ENCODE measurements at places on chromosomes 16 and 17. TPM values are rescaled to one million over a fixed set of nuclear protein-coding genes. Genes with fewer than 3 reads are reported as not detected.

- H3K27ac ChIP-seq = peak overlapping the region; percentile 95
- no peaks in the 10 kb centered on the region for H3K27me3 ChIP-seq
- H3K36me3 ChIP-seq = peaks cover 30% of the 10 kb centered on the region
- peak overlapping the region; percentile 95 for H3K4me3 ChIP-seq
These were observed 408 bp upstream of the KPNA2 start for GRCh38 chr17:68035131-68035522.

DNA sequence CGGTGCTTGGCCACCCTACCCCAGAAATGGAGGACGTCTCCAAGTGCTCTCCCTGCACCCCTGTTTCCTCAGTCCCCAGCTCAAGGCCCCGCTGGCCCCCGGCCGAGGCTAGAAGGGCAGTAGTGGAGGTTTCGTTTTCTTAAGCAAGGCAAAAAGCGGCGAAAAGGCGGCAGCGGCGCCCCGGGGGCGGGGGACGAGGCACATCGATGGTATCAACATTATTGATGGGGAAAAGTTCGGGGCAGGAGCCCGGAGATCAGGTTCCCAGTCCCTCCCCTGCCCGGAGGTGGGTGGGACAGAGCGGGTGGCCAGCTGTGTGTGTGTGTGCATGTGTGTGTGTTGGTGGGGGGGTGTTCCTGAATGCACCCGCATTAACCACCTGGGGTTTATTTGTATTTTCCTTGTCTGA, 4.1 kb upstream of the SALL1 start:
- no peak for DNase-seq
- H3K4me3 ChIP-seq = no peak overlapping the region
- peaks cover 4% of the 10 kb centered on the region for H3K36me3 ChIP-seq

DNA sequence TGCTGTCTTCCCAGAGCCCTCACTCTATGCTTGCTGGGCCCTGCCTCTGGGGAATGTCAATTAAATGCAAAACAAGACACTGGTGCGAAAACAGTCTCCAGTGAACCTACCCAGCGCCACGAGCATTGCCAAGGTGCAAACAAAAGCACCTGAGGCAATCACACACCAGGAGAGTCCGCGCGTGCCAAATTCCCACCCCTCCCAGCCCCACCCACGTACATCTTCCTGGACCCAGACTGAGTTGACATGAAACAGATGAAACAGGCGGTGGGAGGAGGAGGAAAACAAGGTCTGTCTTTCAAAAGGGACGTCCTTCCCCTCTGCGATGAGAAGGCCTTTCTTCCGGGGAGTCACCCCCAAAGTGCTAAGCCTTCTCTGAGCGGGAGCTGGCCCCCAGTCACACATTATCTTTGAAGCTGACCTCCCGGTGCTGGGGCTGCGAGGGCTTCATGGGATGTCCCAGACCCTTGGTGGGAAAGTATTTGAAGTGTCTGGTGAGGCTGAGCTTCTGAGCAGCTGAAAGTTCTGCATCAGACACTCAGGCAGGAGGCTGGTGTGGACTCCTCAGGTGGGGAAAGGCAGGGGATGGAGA, 200.4 kb downstream of the AXIN2 start:
- H3K27me3 ChIP-seq = peaks cover 5% of the 10 kb centered on the region
- no peak overlapping the region for H3K27ac ChIP-seq
- no peak overlapping the region for H3K4me3 ChIP-seq
- H3K36me3 ChIP-seq = no peaks in the 10 kb centered on the region

DNA sequence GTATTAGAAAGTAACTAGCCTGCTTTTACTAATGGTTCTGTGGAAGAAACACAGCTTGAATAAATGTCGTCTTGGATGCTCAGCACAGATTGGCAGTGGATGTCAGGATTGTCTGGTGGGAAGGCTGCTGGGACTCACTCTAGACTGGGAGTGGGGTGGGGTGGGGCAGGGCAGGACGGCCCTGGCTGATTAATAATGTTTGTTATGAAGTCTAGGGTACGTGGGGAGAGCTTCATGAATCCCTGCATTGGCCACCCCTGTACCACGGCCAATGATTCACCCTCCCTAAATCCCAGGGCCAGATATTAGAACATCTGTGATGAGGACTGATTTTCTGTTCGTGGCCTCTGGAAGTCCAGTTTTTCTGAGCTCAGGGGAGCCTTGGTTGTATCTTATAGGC, 421.0 kb downstream of the WWOX start:
- H3K27me3 ChIP-seq = no peaks in the 10 kb centered on the region
- DNase-seq = no peak

The CCL8 gene
- not detected for total RNA-seq

DNA sequence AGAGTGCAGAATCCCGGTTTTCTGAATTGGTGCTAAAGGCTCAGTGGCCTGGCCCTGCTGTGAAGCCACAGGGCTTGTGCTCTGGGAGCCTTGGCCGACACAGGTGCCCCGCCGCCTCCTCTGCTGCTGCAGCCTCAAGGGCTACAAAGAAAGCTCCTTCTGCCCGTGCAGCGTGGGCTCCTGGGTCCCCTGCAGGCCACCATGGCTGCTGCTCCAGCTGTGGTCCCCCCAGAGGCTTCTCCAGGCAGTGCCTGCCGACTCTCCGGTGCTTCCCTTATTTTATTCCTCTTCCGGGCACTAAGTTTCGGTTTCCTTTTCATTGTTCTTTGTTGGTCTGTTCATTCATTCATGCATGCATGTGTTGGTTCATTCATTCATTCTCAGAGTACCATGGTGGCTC, 53.1 kb downstream of the CMIP start:
- H3K36me3 ChIP-seq = no peaks in the 10 kb centered on the region
- no peaks in the 10 kb centered on the region for H3K27me3 ChIP-seq
- DNase-seq = no peak
- no peak overlapping the region for H3K27ac ChIP-seq

DNA sequence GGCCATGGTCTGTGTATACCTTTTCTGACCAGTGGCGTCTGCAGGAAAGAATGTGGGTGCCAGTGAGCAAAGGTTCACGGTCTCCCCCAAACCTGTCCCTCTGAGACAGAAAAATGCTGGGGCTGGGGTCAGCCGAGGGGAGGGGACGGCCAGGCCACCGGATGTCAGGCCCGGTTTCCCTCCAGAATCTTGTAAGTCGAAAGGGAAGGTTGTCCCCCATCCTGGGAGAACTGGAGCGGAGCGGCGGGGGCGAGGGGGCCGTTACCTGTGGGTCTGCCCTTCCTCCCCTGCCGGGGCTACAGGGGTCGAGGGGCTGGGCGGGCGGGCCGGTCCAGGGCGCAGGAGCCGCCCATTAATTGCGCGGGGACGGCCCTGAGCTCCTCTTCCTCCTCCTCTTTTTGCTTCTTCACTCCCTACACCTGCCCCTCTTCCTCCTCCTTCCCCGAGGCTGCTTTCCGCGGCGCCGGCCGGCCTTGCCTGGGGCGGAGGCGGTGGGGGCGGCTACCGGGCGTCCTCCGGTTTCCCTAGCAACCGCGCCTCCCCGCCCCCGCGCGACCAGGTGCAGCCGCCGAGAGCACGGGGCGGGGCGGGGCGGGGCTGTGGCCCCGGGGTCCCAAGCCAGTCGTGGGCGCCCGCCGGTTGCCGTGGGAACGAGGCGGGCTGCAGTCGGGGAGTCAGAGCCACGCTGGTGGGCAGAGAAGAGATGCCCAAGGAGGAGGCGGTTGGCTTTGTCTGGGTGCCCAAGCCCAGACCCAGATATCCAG, at the start of gene MARCHF10:
MARCHF10 (minus strand) TSS at position 503 of the 764 bp plus-strand sequence. CDS start 6,579 bp downstream, outside the sequence.
- H3K4me1 ChIP-seq = peaks cover 10% of the 10 kb centered on the region
- peak; percentile 34 for DNase-seq
- no peak within 1 kb of the TSS for H3K4me3 ChIP-seq
- no peaks in the 10 kb centered on the region for H3K36me3 ChIP-seq
- peaks cover 42% of the 10 kb centered on the region for H3K27me3 ChIP-seq

DNA sequence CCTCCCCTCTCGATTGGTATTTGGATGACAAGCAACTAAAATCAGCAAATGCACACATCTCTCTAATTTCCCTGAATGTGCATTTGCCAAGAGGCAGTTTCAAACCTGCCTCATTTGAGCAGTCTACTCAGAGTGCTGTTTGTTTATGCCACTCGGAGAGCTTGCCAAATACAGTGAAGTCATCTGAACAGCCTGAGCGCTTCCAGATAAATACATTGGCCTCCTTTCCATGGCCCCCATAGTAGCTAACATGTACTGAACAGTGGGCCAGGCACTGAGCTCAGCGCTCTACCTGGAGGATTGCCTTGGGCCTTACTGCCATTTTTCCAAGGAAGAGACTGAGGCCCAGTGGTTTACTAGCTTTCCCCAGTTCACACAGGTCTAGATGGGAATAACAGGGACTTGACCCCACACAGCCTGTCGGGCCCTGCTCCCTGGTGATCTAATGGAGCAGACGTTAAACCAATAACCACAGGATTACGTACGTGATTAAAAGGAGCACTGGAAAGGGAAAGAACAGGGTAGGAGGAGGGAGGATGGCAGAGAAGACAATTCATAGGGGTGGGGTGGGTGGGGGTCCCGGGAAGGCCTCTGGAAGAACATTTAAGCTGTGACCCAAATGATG, 18.7 kb upstream of the ANKRD40CL start:
- no peak overlapping the region for H3K4me3 ChIP-seq
- H3K27ac ChIP-seq = no peak overlapping the region
- peaks cover 3% of the 10 kb centered on the region for H3K27me3 ChIP-seq
- H3K36me3 ChIP-seq = no peaks in the 10 kb centered on the region
- H3K4me1 ChIP-seq = peaks cover 8% of the 10 kb centered on the region

DNA sequence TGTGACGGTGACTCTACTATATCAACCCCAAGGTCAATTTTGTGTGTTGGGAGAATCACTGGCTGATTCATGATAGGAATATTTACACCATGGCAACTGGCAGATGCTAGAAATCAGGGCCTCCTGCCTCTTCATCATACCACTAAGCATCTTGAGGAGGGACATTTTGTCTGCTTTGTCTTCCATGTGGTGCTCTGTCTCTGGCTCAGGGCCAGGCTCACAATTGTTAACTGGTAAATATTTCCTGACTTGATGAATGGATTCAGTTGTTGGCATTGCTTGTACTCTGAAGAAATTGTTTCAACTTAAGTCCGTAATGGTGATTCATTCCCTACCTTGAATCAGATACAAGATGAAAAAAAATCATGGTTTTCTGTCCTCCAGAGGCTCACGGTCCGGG, 292.7 kb downstream of the HAPSTR1 start:
- H3K4me1 ChIP-seq = no peaks in the 10 kb centered on the region
- H3K4me3 ChIP-seq = no peak overlapping the region
- no peak overlapping the region for H3K27ac ChIP-seq
- H3K27me3 ChIP-seq = no peaks in the 10 kb centered on the region

The GAS7 gene
- total RNA-seq = 0.26 TPM

GRCh38 chr17:64335486-64335885, 55.2 kb downstream of the PECAM1 start:
- DNase-seq = no peak
- H3K4me1 ChIP-seq = no peaks in the 10 kb centered on the region
- H3K4me3 ChIP-seq = no peak overlapping the region
- H3K27me3 ChIP-seq = no peaks in the 10 kb centered on the region
- no peak overlapping the region for H3K27ac ChIP-seq

- peak overlapping the region; percentile 73 for H3K27ac ChIP-seq
- H3K36me3 ChIP-seq = no peaks in the 10 kb centered on the region
- peak; percentile 82 for DNase-seq
- peaks cover 58% of the 10 kb centered on the region for H3K4me1 ChIP-seq
- peaks cover 42% of the 10 kb centered on the region for H3K27me3 ChIP-seq
These were observed 1.9 kb downstream of the CCR10 start for GRCh38 chr17:42679492-42680330.

- DNase-seq = peak; percentile 95
- H3K27ac ChIP-seq = peak within 1 kb of the TSS; percentile 96
- H3K36me3 ChIP-seq = peaks cover 31% of the 10 kb centered on the region
- H3K4me3 ChIP-seq = peak within 1 kb of the TSS; percentile 96
- H3K4me1 ChIP-seq = peaks cover 41% of the 10 kb centered on the region
These were observed at the start of gene MLX for GRCh38 chr17:42566883-42567573. MLX (plus strand) TSS chr17:42567100; CDS start chr17:42567125, 25 bp downstream.

The FBXO39 gene
- not detected for total RNA-seq

DNA sequence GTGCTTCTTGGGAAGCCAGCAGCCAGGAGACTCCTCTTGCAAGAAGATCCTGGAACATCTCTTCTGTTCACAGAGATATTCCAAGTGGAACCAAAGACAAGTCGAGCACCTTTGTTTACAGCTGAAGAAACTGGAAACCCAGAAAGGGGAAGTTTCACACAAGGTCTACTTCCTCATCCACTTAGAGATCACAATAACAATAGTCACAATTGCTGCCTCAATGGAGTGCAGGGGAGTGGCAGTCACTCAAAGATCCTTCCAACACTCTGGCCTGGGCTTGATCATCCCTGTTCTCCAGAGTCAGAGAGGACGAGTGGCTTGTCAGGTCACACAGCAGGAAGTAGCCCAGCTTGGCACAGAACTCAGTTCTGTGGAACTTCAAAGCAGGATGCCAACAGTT, 46.9 kb upstream of the SIAH1 start:
- no peak overlapping the region for H3K4me3 ChIP-seq
- H3K4me1 ChIP-seq = no peaks in the 10 kb centered on the region
- no peak overlapping the region for H3K27ac ChIP-seq
- no peaks in the 10 kb centered on the region for H3K36me3 ChIP-seq
- DNase-seq = no peak

The STH gene
- total RNA-seq = not detected

DNA sequence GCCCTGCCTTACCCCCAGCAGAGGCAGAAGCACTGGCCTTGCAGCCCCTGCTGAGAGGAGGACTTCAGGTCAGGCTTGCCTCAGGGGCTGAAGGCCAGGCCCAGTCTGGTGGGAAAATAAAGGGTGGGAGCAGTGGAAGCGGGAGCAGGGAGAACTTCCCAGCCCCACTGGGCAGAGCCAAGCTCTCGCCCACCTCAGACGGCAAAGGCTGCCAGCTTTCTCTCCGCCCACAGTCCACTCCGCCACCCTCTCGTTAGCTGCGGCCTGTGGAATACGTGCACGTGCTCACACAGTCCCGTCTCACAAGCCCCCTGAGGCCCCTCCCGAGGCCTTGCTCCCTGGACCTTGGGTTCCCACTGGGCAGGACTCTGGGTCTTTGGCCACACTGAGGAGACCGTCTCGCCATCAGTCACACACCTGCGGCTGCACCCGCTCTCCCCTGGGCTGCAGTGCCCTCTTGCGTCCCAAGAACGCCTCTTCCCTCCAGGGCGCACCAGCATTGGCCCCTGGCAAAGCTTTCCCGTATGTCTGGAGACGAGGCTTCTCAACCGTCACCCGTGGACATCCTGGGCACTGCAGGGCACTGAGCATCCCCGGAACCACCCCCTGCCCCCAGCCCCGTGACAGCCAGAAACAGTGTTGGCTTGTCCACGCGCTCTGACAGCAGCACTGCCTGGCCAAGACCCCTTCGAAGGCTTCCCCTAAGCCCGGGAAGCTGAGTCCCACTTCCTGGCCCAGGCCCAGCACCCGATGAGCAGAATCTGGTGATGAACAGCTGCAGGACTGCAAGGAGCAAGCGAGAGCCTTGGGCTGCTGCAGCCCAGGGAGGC, 8.3 kb downstream of the MRPL28 start:
- H3K27ac ChIP-seq = no peak overlapping the region
- peaks cover 4% of the 10 kb centered on the region for H3K27me3 ChIP-seq
- H3K4me3 ChIP-seq = peak overlapping the region; percentile 43
- H3K4me1 ChIP-seq = peaks cover 6% of the 10 kb centered on the region
- peaks cover 1% of the 10 kb centered on the region for H3K36me3 ChIP-seq

The CALB2 gene
- total RNA-seq = not detected

DNA sequence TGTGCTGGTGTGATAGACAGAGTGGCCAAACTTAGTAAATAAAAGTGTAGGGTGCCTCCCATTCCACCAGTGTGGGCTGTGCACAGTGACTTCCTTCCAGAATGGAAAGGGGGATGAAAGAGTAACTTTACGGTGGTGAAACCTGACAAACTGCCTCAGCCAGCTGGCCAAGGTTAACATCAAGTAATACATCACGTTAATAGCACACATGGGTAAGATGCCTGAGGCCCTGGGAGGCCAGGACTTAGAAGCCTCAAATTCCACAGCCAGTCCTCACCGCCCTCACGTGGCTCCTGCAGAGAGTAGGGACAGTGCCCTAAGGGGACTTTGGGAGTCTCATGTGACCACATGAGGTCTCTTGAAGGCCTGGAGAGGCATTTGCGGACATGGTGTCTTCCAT, 14.1 kb downstream of the RMI2 start:
- no peak for DNase-seq
- no peak overlapping the region for H3K4me3 ChIP-seq
- H3K4me1 ChIP-seq = peaks cover 56% of the 10 kb centered on the region
- peaks cover 28% of the 10 kb centered on the region for H3K27me3 ChIP-seq
- H3K27ac ChIP-seq = no peak overlapping the region

Measured in activated CD4-positive, alpha-beta memory T cell treated with anti-CD3 and anti-CD28 coated beads for 36 hours (primary cell).